ENCODE measurements at places on chromosomes 12 and 14.

DNA sequence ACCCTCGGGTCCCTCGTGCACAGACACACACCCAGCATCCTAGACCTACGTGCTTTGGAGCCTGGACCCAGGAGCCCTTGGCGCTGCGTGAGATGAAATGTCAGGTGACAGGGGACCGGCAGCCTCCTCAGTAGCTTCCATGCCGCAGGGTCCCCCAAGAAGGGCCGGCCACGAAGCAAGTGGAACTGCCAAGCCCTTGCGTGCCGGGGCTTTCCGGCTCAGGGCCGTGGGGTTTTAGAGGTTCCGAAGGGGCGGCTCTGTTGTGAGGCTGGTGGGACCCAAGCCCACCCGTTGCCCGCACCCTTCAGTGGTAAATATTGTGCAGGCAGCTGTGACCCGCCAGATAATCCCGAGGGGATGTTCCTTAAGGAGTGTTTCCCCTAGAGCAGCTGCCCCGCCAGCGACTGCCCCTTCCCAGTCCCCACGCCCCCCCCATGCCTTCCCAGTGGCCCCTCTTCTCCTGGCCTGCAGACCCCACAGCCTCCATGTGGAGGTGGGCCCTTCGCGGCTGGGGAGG, 133.7 kb downstream of the ADGRD1 start:
- DNase-seq, result no peak

GRCh38 chr14:100408350-100409002, 85.3 kb downstream of the SLC25A47 start:
- DNase-seq, result no peak

DNA sequence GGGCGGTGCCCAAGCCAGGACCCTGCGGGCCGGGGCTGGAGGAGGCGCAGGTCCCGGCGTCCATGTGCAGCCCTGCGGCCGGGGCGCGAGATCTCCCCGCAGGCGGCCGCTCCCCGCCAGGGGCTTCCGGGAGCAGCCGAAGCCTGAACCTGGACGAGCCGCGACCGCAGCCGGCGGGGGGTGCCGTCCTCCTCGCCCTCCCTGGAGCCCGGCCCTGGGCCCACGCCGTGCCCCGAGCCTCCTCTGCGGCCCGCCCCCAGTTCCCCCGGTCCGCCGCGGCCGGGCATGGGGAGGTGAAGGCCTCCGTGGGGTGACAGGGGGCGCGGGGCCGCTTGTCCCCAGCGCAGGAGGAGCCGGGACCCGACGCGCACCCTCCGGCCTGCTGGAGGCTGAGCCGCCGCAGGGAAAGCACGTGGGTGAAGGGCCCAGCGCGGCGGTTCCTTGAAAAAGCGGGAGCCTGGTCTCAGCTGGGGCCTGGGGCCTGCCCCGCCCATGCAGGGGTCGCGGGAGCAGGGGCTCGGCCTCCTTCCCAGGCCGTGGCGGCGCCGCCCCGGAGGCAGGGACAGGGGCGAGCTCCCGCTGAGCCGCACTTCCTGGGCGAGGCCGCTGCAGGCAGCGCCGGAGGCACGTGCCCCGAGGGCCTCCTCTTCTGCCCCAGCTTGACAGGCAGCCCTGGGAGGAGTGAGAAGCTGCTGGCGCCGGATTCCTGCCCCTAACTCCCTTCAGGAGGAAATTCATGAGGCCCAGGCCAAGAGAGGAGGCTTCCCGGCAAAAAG, 55.6 kb upstream of the PPP2R5C start:
- no peak for DNase-seq

GRCh38 chr12:107458163-107458562, 227.4 kb upstream of the PWP1 start:
- no peak for DNase-seq

DNA sequence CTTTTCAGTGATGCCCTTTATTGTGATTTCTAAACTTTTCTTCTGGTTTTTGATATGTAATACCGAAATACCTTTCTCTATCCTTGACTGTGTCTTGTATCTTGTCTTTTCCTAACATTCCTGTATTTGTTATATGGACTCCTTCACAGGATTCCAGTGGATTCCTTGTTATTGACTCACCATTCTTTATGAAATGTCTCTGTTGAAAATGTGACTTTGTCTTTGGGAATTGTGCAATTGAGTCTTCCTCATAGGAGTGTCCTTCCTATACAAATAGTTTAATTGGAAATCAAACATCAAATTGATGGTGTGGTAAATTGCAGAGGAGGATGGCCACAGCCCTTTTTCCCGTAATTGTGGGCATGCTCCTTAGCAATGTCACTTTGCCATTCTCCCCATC, 296.6 kb upstream of the KITLG start:
- no peak for DNase-seq
